Esophagus (tissue), 2 donors: ENCODE measurements at places on chromosomes 1 and 21. TPM values are rescaled to one million over a fixed set of nuclear protein-coding genes. Genes with fewer than 3 reads are reported as not detected.

Gene RAB7B
- polyA plus RNA-seq = 19.4 TPM

Gene KRTAP15-1
- polyA plus RNA-seq = not detected

Gene OR2T3
- polyA plus RNA-seq = not detected

Gene TACSTD2
- polyA plus RNA-seq = 946 TPM

Gene GPR25
- 0.55 TPM for polyA plus RNA-seq

Gene NBPF6
- not detected for polyA plus RNA-seq

Gene SLC44A5
- 0.75 TPM for polyA plus RNA-seq

Gene C1orf159
- 27.5 TPM for polyA plus RNA-seq

Gene GJB5
- polyA plus RNA-seq = 46.0 TPM

Gene BATF3
- polyA plus RNA-seq = 1.7 TPM

Gene VASH2
- 0.33 TPM for polyA plus RNA-seq

Gene TRIM67
- polyA plus RNA-seq = under 0.01 TPM

Gene KRTAP19-1
- not detected for polyA plus RNA-seq

Gene GSTM5
- polyA plus RNA-seq = 2.2 TPM

Gene MEX3A
- polyA plus RNA-seq = 0.36 TPM

Gene AMIGO1
- polyA plus RNA-seq = 0.71 TPM

Gene ERVH48-1
- polyA plus RNA-seq = 0.01 TPM

Gene PRR9
- not detected for polyA plus RNA-seq

Gene TMPRSS3
- polyA plus RNA-seq = 0.08 TPM

Gene RAB42
- polyA plus RNA-seq = 0.51 TPM

Gene ATP1A4
- polyA plus RNA-seq = not detected

Gene KRTAP8-1
- not detected for polyA plus RNA-seq

Gene LRRIQ3
- 0.35 TPM for polyA plus RNA-seq

Gene DNASE2B
- polyA plus RNA-seq = not detected

Gene IFNLR1
- polyA plus RNA-seq = 2.9 TPM

Gene NCMAP
- polyA plus RNA-seq = 0.02 TPM

Gene CFHR3
- polyA plus RNA-seq = 0.02 TPM

Gene C1orf226
- polyA plus RNA-seq = 2.2 TPM

Gene CFHR2
- not detected for polyA plus RNA-seq

Gene LCK
- 2.3 TPM for polyA plus RNA-seq

Gene YTHDF2
- polyA plus RNA-seq = 35.2 TPM

Gene CRYAA
- polyA plus RNA-seq = not detected

Gene LY9
- polyA plus RNA-seq = 0.73 TPM

Gene EPHA2
- 133 TPM for polyA plus RNA-seq

Gene DYNLT4
- 0.26 TPM for polyA plus RNA-seq

Gene OR2AK2
- not detected for polyA plus RNA-seq

Gene RGS21
- polyA plus RNA-seq = not detected
